ENCODE measurements at places on chromosomes 1 and 21.

DNA sequence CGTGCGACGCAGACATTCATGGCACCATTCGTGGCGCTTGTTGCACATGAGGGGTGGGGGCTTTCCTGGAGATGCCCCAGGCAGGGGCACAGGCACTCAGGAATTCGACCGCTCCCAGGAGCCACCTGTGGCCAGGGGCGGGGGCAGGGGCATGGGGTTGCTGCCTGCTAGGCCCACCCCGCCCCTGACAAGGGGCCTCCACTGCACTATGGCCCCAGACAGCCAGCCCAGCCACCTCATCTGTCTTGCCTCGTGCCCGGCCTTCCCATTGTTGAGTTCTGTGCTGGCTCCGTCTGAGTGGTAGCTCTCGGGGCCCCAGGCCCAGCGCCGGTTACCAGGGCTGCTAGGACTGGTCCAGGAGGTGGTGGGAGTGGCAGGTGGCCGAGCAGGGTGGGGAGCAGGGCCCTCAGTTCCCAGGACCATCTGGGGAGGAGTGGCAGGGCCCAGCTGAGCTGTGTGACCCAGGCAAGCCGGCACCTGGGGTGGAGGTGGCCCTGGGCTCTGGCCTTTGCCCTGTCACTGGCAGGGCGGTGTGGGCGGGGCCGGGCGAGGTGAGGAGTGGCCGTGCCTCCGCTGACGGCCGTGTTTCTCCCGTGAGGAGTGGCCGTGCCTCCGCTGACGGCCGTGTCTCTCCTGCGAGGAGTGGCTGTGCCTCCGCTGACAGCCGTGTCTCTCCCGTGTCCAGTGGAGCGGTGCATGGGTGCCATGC, 1.9 kb downstream of the PLCH2 start:
- no peak for DNase-seq

DNA sequence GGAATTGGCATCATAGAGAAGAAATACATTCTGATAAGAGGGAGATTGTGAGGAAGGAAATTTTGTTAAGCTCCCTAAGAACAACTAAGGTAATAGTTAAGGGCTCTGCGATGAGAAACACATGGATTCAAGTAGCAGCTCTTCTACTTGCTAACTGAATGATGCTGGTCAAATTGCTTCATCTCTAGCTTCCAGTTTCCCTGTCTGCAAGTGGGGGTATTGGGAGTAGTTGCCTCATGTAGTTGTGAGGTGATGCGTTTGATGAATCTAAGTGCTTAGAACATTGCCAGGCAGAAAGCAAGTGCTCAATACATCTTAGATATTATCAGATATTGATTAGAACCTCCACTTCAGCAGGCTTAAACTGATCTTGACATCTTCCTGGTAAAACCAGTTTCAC, 84.8 kb downstream of the CD58 start:
- no peak for DNase-seq

DNA sequence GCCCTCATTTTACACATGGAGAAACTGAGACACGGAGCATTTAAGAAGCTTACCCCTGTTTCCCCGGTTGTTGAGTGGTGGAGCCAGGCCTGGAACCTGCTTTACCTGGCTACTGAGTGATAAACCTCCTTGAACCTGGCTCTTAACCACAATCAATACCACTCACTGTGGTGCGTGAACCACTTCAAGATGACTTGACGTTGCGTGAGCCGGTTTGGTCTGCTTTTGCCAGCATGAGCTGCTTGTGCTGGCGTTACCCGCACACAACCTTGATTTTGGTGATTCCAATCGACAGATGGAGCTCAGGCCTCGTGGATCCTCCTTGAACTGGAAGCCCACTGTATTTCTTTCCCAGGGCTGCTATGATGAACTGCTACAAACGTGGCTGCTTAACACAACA, 6.1 kb upstream of the TINAGL1 start:
- DNase-seq: no peak

- DNase-seq: no peak
Observed at GRCh38 chr1:180574031-180574713, 15.4 kb downstream of the OVAAL start.

- no peak for DNase-seq
Observed at GRCh38 chr1:50705699-50706098, 254.4 kb downstream of the FAF1 start.

GRCh38 chr1:170592591-170593111, 60.7 kb downstream of the GORAB start:
- DNase-seq: no peak

DNA sequence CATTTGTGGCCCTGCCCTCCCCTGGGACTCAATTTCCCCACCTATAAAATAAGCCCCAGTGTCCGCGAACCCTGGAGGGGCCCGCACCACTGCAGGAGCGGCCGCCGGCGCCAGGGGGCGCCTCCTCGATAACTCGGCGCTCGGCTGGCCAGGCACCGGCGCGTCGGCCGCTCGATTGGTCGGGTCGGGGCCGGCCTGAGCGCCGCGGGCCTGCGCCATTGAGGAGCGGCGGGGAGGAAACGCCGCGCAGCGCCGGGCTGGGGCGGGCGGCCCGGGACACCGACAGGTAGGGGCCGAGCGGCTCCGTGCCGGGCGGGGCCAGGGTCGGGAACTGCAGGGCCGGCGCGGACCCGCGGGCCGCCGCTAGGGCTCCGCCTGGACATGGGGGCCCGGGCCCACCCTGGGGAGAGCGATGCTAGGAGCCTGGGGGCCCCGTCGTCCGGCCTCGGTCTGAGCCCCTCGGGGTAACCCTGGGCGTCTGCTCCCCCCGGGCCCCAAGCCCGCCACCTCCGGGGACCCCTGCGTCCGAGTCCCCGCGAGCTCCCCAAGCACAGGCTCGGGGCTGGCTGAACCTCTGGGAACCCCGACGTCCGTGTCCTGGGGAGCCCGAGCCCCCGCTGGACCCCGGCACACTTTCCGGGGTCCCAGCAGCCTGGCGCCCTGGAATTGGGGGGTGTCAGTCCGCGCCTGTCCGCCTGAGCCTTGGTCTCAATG, at the start of gene VPS13D:
Gene VPS13D (plus strand): TSS at position 196 of the 714 bp plus-strand sequence. CDS start 4,237 bp downstream, outside the sequence.
- peak; percentile 90 for DNase-seq

- no peak for DNase-seq
Observed at GRCh38 chr1:192579010-192579738, 3.6 kb downstream of the RGS1 start.

- DNase-seq: no peak
Observed at GRCh38 chr1:206094024-206094423, 23.2 kb downstream of the AVPR1B start.

- no peak for DNase-seq
Observed at GRCh38 chr21:44510508-44511218, 29.3 kb downstream of the KRTAP10-1 start.

- no peak for DNase-seq
Observed at GRCh38 chr21:20404915-20405314, 593.3 kb upstream of the NCAM2 start.

DNA sequence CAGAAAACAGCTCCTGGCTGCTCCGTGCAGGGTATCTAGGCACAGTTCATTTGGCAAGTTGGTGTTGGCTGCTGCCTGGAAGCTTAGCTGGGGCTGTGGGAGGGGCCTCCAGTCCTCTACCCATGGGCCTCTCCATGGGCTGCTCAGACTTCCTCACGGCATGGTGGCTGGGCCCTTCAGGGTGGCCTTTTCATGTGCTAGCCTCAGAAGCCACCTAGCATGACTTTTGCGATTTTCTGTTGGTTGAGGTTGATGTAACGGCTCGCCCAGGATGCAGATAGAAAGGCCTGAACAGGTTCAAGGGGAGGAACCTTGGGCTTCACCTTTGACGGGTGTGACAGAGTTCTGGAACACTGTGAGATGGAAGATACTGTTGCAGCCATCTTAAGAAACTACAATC, 25.8 kb upstream of the LHX4 start:
- DNase-seq: no peak

DNA sequence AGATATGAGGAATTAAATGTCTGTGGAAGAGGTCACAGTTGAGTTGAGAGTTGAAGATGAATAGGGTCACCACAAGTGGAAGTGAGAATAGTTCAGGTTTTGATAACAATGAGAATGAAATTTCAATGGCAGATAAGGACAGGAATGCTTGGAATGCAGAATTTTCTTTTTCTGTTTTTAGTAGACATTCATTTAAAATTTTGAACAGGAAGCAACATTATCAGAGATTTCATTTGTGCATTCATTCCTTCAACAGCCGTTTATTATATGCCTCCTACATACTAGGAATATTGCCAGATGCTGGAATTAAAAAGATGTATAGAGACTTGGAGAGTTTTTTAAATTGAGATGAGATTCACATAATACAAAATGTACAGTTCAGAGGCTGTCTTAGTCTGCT, 126.8 kb downstream of the ITSN1 start:
- no peak for DNase-seq

DNA sequence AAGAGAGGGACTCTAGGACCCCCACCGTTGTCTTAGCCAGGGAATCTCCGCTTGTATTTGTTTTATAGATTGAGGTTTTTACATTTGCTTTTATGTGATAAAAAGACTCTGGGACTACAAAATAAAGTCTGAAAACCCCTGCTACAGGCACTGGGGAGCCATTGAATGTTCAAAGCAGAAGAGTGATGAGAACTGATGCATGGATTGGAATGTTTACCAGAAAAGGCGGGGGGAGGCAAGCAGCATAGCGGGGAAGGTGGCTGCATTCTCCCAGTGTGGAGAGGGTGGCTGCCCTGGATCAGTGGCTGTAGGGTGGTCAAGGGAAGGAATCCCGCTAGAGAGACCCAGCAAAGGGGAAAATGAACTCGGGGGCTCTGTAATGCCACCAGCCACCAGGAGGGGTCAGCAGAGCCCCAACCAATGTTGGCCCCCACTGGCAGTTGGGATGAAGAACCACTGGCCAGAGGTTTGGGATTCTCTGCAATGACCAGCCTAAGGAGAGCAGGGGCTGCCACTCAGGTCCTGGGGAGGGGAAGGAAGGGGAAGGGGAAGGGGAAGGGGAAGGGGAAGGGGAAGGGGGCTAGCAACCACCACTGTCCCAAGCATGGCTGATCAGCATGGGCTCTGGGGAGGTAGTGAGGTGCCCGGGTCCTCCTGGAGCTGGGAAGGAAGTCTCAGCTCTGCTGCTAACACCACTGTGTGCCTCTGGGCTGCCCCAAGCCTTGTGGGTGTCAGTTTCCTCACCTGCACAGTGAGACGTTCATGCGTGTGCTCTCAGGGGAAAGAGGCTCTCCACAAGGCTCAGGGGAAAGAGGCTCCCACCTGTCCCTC, 19.2 kb upstream of the PEF1 start:
- DNase-seq: no peak

- no peak for DNase-seq
Observed at GRCh38 chr1:20405051-20405754, 80.8 kb downstream of the CAMK2N1 start.

GRCh38 chr1:229887043-229887822, 179.8 kb upstream of the GALNT2 start:
- no peak for DNase-seq

- DNase-seq: no peak
Observed at GRCh38 chr1:169161496-169162194, 55.2 kb downstream of the ATP1B1 start.

GRCh38 chr1:89672489-89673183, 39.7 kb downstream of the LRRC8C start:
- DNase-seq: no peak

- no peak for DNase-seq
Observed at GRCh38 chr1:101241485-101242225, 4.8 kb downstream of the S1PR1 start.

DNA sequence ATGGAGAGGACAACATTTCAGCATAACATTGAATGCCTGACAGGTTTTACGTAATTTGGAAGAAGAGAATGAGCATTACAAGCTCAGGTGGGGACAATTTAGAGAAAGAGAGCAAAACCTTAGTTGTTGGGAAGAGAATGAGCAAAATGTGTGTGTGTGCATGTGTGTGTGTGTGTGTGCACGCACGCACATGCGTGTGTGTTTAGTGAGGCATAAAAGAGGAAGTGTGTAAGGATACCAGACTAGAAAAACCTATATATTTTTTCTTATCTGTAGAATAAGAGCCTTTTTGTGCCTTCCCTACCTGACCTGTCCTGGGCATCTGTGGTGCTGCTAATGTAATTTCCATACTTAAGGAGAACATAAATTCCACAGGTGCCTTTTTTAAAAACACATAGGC, 99.0 kb upstream of the PLXNA2 start:
- DNase-seq: no peak
